BJ (cell line): ENCODE measurements at places on chromosomes 4 and X.

DNA sequence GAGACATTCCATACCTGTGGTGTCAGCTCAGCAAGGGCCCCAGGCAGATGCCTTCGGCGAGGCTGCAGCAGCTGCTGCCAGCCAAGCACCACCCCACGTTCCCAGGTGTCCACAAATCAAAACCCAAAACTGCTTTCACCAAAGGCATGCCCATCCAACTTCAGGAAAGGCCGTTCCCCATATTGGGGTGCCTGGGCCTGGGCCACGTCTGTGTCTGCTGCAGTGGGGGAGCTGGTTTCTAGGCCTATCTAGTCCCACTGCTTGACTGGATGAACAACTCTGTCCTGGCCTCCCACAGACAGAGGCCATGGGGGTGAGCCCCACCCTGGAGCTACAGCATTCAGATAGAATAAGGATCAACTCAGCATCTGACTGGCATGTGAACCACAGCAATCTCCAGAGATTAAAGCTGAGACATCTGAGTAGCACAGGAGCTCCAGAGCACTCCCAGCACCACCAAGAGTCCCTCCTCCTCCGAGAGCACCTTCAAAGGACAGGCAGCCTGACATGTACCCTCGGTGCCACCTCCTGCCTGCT is 37.0 kb downstream of the NAT8L start:
- no peak for DNase-seq

DNA sequence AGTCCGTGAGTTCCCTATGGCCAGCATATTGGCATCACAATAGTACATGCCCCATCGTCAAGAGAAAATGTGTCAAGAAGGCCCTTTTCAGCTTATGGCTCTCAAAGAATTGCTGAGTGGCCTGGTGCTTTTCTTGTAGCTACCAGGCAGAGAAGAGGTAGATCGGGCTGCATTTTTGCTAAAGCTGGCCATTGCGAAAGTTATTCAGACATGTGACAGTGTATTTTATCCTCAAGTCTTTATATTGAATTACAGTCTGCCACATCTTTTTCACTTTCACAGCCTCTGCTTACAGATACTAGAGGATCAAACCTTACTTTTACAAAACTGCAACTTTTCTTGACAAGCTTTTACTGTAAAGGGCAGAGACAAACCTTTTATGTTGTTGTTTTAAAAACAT is 261.5 kb upstream of the IGFBP7 start:
- no peak for DNase-seq

DNA sequence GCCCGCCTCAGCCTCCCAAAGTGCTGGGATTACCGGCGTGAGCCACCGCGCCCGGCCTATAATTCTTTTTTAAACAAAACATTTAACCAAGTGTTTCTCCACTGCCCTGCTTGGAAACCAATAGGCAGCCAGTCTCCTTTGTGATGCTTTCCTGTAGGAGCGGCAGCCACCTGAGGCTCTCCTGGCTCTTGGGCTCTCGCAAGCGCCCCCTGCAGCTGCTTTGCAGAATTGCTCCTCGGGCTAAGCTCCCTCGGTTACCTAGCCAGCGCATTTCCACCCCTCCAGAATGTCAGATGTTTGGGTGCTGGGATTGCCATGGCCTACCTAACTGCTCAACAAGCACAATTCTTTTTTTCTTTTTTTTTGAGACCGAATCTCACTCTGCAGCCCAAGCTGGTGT is 7.7 kb downstream of the S100P start:
- no peak for DNase-seq

- no peak for DNase-seq
Observed at GRCh38 chrX:102832661-102833060, 104.4 kb upstream of the RAB40AL start.

GRCh38 chrX:18985186-18985435 is 1.2 kb upstream of the PHKA2 start:
- no peak for DNase-seq

GRCh38 chr4:107705742-107706556 is 14.1 kb downstream of the PAPSS1 start:
- no peak for DNase-seq

DNA sequence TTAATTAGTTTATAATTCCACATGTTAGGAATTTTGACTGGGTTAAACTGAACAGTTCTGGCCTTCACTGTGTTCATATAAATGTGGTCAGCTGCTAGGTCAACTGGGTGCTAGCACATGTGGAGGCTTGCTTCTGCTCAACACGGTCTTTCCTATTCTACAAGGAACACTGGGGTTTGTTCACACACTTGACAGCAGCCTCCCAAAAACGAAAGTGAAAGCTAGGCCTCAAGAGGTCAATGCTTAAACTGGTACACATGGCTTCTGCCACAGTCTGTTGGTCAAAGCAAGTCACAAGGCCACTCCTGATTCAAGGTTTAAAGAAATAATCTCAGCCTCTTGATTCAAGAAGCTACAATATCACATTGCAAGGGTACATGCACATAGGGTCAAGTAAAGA is 126.5 kb downstream of the QDPR start:
- no peak for DNase-seq

DNA sequence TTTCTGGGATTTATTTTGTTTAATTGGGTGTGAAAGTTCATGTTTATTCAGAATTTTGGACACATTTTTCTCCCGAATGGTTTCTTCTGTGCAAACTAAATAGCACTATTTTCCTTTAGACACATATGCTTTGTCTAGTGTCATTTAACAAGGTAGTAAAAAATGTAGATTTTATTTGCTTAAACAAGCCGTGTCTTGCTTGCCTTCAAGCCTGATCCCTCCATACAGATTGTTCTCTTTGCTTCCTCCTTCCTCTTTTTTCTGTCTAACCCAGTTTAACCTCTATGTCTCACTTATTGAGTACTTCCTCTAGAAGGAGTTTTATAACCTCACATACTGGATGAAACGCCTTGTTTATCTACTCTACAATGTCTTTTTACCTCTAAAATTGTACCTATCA is 211.8 kb downstream of the NPFFR2 start:
- DNase-seq, result no peak

GRCh38 chr4:144531841-144532240 is 114.1 kb upstream of the HHIP start:
- DNase-seq, result no peak

- no peak for DNase-seq
Observed at GRCh38 chr4:37561803-37562207, 124.4 kb downstream of the RELL1 start.

DNA sequence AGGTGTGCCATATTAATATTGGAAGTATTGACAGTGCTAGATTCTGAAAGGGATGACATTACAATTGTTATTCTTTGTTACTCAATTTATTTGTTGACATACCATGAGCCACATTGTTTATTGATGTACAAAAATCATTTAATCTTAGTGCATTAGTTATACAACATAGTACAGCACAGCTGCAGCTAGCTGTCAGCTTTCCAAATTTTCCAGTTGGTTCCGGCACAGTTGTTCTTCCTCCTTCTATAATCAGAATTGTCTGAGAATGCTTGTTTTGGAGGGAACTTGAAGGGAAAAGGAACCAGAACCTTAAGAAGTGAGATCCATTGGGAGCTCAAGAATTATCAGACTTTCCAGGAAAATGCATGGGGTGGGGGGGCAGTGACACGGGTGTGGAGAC is 281.4 kb downstream of the ZIC3 start:
- no peak for DNase-seq

DNA sequence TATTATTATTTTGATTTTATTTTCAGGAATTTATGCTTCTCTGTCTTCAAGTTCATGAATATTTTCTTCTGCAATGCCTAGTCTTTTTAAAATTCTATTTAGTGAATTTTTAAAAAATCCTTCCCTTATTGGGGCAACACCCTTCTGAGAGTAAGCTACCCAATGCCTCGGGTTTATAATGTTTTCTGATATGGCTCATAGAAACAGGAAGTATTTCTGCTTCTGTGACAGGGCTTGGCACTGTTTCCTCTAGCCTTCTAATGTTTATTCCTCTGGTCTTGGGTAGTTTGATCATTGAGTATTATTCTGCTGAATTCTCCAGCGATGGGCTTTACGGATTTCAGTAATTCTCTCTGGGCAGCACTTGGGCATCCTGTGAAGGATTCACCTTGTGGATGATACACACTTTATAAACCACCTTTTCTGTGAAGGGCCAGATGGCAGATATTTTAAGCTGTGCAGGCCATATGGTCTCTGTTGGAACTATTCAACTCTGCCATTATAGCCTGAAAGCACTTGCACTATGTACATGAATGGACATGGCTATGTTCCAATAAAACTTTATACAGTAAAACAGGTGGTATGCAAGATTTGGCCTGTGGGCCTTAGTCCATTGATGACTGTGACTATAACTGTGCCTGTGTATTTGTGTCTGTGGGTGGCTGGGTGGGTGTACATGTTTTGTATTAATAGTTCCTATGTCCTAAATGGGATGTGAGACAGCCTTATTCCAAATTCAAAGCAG is 95.9 kb upstream of the FAT1 start:
- no peak for DNase-seq

DNA sequence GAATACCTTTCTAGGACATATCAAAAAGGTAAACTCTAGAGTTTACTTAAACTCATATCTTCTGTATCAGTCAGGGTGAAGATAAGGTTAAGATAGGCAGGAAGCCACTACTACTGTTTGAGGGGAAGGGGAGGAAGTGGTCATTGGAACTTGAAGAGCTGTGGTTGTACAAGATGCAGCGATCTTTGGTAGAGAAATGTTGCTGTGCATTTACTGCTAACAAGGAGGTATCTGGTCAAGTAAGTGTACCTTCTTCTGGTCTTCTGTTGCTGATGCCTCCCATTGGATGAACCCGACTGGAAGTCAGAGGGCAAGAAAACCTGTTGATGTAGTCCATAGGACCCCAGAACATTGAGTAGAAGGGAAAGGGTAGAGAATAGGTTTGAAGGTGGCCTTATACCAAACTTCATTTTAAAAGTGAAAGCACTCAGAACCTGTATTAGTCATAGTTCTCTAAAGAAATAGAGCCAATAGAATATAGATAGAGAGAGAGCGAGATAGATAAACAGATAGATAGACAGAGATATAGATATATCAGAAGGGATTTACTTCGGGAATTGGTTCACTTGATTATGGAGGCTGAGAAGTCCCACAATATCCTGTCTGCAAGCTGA is 47.9 kb upstream of the TSPAN5 start:
- no peak for DNase-seq

- DNase-seq, result no peak
Observed at GRCh38 chrX:96729053-96729452, 44.4 kb downstream of the DIAPH2 start.

DNA sequence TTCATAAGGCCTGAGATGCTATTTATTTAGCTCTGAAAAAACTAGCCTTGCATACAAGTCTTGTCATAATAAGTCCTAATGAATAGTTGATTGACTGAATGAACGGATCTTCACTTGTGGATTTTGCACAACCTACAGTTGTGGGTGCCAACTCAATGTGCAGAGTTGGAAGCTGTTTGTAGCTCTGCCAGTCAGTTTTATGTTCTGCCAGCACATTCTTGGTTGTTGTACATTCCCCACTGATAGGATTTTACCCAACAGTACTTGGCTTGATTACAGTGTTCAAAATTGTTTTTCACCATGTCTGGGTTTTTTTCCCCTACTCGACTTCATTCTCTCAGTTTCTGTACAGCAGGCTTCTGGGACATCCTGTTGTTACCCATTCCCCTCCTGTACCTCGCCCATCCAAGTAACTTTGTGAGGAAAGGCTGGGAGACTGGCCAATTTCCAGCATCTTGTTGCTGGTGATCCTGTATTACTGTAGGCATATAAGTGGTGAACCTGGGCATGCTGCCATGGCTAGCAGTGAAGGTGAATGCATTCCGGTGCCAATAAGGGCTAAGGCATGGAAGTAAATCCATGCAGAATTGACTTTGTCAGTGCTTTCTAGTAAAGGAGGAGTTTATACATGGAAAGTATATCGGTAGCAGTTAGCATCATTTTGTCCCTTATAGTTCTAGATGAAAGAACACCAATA is 22.8 kb downstream of the IL1RAPL1 start:
- DNase-seq, result no peak

DNA sequence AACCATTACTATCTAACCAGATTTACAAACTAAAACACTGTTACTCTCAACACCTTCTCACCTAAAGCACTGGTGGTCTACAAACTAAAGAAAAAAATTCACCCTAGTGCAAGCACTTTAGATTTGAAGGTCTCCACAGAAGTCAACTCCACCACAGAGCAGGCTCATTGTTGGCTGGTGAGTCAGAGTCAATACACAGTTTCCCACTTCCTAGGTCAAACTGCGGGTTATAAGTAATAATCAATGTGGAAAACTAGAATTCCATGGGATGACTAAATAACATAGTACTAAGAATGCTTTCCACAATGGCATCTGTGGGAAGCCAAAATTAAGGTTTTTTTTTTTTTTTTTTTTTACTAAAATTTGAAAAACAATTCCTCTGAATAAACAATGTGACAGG is 191.8 kb downstream of the PDGFC start:
- peak; percentile 68 for DNase-seq

- peak; percentile 4 for DNase-seq
Observed at GRCh38 chrX:149151805-149152757, 353.0 kb downstream of the IDS start.

- DNase-seq, result peak; percentile 15
Observed at GRCh38 chr4:111854494-111855087, 290.7 kb upstream of the FAM241A start.

DNA sequence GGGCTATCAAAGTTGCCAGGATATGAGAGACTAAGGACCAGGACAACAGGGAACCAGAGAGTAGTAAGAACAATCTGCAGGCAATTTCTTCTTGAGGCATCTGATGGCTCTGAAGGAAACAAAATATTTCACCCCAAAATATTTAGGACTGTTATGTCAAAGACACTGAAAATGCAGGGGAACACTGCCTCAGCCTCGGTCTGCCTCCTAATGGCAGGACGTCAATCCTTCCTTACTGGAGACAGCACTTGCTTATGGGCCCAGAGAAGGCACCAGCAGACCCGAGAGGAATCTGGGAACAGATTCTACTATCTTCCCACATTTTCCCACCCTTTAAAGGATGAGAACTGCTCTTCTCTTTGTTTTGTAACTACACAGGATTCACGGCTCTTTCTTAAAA is 23.3 kb downstream of the RNF150 start:
- no peak for DNase-seq

GRCh38 chr4:184248216-184248615 is 30.5 kb upstream of the ENPP6 start:
- no peak for DNase-seq

GRCh38 chrX:66919280-66919832 is 280.5 kb upstream of the EDA2R start:
- DNase-seq, result no peak

DNA sequence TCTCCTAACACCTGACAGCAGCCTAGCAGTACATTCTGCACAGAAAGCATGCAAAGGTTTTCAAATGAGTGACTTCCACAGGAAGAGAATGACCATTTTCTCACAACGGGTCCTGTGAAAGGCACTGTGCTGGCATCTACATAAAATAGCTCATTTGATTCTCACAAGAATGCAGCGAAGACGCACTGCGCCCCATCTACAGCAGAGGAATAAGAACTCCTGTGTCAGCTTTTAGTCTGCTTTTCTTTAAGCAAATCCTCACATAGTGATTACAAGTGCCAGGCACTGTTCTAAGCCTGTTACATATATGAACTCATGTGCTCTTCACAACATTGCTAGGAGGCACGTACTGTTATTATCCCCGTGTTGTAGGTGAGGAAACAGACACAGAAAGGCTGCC is 62.5 kb downstream of the AFAP1 start:
- DNase-seq, result no peak
